ENCODE measurements at places on chromosomes 13 and 19.
A peak's percentile ranks its signal among the peaks of the same experiment; 100 is the strongest.

DNA sequence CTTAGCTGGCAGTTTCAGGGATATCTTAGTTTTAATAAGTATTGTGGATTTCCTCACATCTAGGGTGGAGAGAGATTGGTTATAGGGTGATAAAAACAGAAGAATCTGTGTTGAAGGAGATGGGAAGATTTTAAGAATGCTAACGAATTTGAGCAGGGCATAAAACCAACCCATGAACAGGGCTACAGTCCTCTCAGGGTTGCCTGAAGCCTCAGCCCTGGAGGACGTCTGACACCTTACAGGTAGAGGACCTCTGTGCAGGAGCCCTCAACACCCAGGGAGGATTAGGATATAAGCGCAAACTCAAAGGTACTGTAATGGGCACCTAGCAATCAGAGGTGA, 461 bp upstream of the WASF3 start:
- DNase-seq, result no peak

DNA sequence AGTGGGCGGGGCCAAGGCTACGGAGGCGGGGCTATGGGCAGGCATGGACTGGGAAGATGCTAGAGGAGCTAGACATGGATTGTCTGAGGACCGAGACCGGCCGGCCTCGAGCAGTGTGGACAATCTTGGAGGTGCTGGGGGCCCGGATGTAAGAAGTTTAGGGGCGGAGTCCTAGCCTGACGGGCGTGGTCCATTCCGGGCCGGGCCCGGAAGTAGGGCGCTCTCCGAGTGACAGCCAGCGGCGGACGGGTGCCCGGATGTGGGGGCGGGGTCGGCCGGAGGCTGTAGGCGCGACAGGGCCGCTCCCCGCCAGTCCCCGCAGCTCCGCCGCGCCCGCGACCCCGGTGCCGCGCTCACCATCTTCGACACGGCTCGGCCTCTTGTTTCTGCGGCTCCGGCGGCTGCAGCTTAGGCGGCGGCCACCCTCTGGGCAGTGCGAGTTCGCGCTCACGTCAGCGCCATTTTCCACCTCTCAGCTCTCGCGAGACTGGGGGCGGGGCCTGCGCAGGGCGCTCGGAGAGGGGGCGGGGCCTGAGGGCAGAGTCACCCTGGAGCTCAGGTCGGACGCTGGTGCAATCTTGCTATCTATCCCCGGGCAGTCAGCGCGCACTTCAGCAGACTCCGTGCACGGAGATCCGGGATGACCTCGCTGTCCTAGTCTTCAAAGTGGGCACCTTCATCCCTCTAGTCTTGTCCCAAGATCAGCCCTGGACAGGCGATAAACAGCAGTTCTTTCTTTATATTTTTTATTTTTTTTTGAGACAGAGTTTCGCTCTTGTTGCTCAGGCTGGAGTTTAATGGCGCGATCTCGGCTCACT, at the start of gene ZNF414:
ZNF414 (minus strand) TSS at position 481 of the 818 bp plus-strand sequence; CDS start at position 360, 121 bp downstream.
- DNase-seq, result peak; percentile 83

GRCh38 chr19:58054901-58055874, 3.9 kb upstream of the ZNF135 start:
- DNase-seq, result no peak

- no peak for DNase-seq
Measured at GRCh38 chr13:37127691-37128241, 22.3 kb upstream of the CSNK1A1L start.

- DNase-seq, result no peak
Measured at GRCh38 chr19:53388904-53389303, 6.0 kb upstream of the ZNF765 start.
